ENCODE measurements at places on chromosomes 6 and 20. TPM values are rescaled to one million over a fixed set of nuclear protein-coding genes. Genes with fewer than 3 reads are reported as not detected.

The BPIFB2 gene
- total RNA-seq = not detected

The LTB gene
- not detected for total RNA-seq

The TNXB gene
- total RNA-seq = 7.7 TPM

The SLC17A4 gene
- not detected for total RNA-seq

The PSMB9 gene
- total RNA-seq = 42.3 TPM

The DOK5 gene
- total RNA-seq = 27.5 TPM

The TREM1 gene
- 0.50 TPM for total RNA-seq

The RAET1E gene
- 2.2 TPM for total RNA-seq

The ANKRD6 gene
- total RNA-seq = 1.8 TPM

The PMEPA1 gene
- 0.33 TPM for total RNA-seq

The LY6G6D gene
- total RNA-seq = not detected

The BEND3 gene
- total RNA-seq = 0.73 TPM

The RGS19 gene
- 7.4 TPM for total RNA-seq
